ENCODE measurements at places on chromosomes 6 and 20.

DNA sequence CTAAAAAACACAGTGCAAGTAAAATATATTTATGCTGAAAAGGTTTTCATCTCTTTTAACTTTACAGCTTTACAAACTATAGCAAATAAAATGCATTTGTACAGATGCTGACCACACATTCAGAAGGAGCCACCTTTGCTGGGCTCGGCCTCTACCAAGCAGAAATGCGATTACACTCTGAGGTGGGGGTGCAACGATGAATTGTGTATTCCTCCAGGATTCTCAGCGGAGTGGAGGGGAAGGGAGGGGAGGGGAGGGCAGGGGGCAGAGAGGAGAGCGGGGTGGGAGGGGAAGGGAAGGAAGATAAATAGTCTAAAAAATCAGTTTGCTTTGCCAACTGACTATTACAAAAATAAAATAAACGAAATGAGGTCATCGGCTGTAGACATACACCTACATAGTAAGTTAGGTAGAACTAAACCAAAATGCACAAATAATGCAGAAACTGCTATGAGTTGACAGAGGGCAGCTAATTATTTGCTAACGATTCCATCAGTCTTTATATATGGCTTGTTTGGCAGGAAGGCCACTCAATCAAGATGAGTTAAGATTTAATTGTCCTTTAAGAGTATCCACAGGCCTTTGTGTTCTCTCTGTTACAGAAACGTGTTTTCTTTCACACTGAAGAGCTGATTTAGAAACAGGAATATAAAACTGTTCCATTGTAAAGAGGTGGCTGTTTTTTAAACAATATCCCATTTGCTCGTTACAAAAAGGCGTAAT lies 90.1 kb downstream of the TAF4 start:
- DNase-seq = no peak

DNA sequence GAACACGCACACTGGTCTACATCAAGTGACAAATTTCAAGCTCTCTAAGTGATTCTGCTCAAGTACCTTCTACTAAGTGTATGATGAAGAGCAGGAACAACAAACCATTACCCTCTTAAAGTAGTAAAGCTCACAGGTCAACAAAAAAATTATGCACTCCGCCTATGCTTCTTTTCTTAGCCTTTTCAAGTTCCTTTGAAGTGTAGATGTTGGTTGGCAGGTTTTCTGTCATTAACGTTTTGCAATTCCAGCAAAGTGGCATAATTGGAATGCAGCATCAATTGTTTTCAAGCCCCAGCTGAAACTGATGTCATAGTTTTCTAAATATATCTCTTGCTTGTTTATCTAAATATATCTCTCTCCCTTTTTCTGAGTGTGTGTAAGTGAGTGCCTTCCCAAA lies 396.9 kb upstream of the EYS start:
- DNase-seq = no peak

DNA sequence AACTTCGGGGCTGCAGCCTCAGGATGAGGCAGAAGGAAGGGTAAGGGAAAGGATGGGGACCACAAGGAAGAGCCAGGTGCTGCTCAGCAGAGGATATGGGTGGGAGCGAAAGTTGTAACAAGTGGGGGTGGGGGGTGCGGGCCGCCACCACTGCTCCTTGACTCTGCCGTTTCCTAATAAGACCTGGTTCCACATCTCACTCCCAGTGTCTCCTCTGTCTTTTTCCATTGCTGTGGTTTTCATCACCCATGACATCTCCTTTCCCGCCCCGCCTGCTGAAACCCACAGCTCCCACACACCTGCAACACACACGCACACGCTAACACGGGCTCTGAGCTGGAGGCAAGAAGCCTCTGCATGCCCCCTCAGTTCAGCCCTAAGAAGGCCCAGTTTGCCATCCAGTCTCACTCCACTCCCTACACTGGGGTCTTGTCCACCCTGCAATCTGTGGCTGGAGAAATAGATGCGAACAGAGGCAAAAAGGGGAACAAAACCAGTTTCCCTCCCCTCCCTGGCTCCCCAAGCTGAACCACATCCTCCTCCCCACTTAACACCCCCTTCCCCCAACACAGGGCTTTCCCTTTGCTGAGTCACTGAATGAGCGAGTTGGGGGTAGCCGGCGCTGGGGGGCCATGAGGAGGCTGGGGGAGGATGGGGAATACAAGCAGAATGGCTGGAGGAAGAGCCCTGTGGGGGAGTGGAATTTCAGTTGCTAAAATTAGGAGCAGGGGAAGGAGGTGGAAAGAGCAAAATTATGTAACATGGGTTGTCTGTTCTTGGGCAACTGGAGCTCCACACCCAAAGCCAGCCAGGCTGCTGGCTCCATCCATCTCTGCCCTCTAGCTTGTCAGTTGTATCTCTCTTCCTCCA lies 11.5 kb downstream of the NFKBIL1 start:
- DNase-seq = no peak

GRCh38 chr6:40346246-40346645 lies 240.9 kb downstream of the LRFN2 start:
- no peak for DNase-seq

GRCh38 chr20:47531458-47531857 lies 29.8 kb downstream of the NCOA3 start:
- DNase-seq = no peak

- no peak for DNase-seq
These were observed 63.3 kb upstream of the BLCAP start for GRCh38 chr20:37590938-37591490.

DNA sequence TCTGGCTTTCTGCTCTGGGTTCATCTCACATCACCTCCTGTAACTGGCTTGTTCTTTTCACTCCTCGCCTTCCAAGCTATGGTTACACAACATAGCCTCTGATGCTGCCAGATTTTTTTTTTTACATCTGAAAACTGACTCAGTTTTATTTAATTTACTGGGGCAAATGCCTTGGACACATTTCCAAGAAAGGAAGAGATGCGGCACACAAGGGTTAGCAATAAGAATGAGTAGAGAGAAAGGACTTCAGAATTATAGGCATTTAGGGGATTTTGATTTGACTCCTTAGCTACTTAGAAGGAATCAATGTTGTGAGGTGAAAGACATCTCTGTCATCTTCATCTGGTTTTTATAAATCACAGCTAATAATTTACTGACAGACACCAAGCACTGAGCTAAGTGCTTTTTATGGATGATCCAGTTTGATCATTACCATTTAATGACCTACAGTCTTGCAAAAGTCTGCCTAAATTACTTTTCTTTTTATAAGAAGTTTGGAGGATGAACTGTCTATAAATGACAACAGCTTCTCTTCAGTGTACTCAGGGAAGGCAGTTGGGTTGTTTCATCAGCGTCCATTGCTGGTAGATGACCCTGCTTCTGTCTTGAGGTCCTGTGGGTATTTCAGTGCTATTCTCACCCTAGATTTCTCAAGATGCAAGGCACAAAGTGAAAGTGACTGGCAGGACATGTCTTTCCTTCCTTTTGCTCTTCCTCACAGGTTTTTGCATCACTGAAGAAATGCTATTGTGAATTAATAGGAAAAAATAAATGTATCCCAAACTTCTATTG lies 31.1 kb downstream of the LAMA4 start:
- DNase-seq = no peak

- no peak for DNase-seq
These were observed 18.0 kb downstream of the ZNF217 start for GRCh38 chr20:53575481-53576194.

GRCh38 chr6:118882314-118882905 lies 11.5 kb upstream of the ASF1A start:
- DNase-seq = no peak
